ENCODE measurements at places on chromosomes 7 and 10.

- no peak for DNase-seq
Observed at GRCh38 chr10:1048349-1048731, 579 bp downstream of the IDI1 start.

- no peak for DNase-seq
Observed at GRCh38 chr7:81710751-81711150, 59.1 kb downstream of the HGF start.

DNA sequence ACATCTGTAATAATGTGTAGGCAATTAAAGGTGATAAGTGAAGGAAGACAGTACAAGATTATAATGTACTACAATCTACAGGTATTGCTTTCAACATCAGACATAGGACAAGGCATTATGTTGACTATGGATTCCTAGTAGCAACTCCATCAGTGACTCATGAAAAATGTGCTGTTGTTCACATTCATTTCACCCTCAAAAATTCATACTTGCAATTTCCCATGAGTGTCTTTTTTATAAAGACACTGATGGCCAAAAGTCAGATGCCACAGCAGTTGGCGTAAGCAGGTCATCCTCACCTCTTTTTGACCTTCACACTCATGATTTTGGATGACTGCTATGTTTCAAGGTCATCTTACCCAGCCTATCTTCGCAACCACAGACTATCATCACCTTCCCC, 100.0 kb upstream of the AMPH start:
- DNase-seq: no peak

- DNase-seq: no peak
Observed at GRCh38 chr10:130773941-130774340, 537.6 kb downstream of the TCERG1L start.

DNA sequence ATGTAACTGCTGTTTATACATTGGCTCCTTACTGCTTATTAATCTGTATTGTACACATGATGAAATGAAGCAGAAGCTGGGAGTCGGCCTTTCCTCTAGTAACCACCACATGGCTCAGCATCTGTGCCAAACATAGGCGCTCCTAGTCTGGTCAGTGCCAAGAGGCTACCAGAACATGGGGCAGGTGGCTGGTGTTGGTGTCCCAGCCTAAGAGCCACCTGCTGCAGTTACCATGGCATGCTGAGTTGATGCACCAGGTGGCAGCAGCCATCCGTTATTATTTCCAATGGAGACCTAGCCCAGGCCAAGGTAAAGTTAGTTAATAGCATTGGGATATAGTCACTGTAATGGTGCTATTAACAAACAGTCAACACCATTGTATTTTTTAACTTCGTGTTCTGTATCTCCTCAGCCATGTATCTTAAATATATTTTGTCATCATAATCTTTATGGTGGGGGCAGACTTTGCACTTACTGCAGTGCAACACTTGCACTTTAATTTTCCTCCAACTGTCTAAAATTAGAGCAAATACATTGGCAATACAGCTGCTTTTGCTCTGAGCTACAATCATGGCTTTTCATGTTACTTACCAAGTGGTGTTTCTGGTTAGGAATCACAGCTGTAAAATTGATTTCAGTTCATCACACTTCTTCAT, 33.1 kb downstream of the HBP1 start:
- DNase-seq: peak; percentile 98

DNA sequence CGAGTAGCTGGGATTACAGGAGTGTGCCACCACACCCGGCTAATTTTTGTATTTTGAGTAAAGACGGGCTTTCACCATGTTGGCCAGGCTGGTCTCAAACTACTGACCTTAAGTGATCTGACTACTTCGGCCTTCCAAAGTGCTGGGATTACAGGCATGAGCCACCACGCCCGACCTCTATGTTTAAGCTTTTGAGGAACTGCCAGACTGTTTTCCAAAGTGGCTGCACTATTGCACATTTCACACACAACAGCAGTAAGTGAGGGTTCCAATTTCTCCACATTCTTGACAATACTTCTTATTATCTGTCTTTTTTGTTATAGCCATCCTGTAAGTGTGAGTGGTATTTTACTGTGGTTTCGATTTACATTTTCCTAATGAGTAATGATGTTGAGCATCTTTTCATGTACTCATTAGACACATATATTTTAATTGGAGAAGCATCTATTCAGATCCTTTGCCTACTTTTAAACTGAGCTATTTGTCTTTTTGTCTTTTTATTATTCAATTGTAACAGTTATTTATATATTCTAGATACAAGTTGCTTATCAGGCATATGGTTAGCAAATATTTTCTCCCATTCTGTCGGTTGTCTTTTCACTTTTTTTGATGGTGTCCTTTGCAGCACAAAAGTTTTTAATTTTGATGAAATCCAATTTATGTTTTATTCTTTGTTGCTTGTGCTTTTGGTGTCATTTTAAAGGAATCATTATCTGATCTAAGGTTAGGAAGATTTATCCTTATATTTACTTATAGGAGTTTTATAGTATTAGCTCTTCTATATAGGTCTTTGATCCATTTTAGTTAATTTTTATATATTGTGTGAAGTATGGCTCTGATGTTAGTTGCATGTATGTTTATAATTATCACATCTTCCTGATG, 12.8 kb upstream of the IRF5 start:
- DNase-seq: no peak

DNA sequence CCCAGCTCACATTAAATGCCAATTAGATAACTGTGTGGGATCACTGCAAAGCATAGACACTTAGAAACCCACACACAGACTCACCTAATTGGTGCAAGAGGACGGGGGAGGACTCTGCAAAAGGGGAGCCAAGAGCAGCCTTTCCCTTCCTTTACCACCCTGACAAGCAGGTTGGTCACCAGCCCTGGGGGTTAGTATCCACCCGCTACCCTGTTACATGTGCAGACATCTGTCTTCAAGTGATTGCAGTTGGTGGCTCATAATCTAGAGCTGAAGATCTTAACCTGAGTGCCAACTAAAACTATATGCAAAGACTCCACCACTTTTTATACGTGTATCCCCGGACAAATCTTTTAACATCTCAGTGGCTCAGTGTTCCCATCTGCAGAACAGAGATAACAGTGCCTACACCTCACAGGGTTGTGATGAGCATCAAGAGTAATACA, 56.9 kb downstream of the SORBS1 start:
- DNase-seq: no peak

DNA sequence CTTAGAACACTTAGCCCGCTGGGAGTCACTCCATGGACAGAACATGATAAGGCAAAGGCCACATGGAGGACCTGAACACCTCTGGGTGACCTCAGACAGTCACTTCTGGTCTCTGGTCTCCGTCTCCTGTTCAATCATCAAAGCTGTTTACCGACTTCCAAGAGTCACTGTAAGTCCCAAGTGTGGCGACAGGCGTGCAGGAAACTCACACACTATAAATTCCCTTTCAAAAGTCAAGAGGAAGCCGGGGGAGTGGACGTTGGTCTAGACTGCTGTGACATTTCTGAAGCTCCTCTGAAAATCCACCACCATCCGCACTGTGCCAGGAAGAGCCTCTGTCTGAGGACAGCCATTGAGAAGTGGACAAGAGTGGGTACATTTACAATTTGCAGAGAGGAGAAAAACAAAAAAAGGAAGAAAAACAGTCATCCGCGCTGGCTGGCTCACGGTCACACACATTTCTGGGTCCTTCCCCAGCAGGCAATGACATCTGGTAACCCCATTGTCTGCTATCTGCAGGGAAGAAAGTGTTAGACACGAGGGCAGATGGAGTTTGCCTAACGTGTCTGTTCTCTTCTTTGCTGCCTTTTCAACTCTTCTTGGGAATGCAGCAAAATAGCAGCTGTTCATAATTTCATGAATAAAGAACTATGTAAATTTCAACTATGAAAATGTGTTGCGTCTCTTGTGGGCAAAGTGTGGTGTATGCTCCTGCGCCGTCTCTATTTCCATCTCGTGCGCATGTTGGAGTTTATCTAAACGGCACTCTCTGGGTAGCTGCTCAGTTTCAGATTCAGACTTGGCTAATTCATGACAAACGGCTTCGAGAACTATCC, 32.9 kb upstream of the CUX1 start:
- DNase-seq: no peak

Data from G401 (cell line).